ENCODE measurements at places on chromosomes 1 and 21. TPM values are rescaled to one million over a fixed set of nuclear protein-coding genes. Genes with fewer than 3 reads are reported as not detected.

GRCh38 chr1:232280910-232281309, 349.0 kb downstream of the SIPA1L2 start:
- no peak for DNase-seq

DNA sequence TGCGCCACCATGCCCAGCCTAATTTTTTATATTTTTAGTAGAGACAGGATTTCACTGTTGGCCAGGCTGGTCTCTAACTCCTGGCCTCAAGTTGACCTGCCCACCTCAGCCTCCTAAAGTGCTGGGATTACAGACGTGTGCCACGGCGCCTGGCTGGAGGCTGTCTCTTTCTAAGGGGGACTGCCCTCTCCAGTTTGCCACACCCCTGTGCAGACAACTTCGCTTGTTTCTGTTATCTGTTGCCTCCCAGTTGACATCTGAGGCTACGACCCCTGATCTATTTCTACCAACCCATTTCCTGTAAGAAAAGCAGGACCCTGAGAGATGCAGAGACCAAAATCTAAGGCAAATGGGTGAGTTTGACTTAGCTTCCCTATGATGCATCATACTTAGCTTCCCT, 24.0 kb upstream of the VASH2 start:
- DNase-seq, result no peak

GRCh38 chr1:213685992-213686582, 301.7 kb upstream of the PROX1 start:
- DNase-seq, result no peak

DNA sequence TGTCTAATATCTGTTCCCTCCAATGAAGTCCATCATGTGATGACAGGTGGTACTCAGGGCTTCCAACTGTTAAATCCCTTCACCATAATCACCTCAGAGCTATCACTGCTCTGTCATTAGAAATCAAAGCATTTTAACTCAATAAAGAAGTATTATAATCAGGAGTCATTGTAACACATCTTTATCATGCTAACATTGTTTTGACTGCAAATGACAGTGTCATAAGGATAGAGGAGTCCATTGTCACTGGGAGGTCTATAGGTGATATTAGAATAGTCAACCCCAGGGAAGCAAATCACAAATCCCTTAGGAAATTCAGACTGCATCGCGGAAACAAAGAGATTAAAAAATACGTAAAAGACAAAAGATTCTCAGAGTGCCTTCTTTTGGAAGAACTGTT, 30.8 kb downstream of the LRRC53 start:
- DNase-seq, result no peak

DNA sequence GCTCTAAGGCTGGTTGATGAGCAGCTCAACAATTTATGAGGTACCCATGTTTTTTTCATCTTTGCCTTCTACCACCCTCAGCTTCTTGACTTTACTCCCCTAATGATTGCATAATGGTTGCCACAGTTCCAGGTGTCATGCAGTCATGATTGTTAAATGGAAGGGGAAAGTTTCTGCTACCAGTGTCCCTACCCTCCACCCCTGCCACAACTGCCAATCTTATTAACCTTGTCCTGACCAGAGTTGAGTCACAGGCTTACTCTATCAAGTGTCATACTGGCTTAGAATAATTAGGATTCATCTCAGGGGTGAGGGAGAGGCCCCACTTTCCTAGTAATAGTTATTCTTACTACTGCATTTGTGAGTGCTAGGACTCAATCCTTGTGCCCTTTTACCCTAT, 7.9 kb upstream of the FUBP1 start:
- DNase-seq, result no peak

- no peak for DNase-seq
Measured at GRCh38 chr21:42530167-42530518, 16.5 kb downstream of the SLC37A1 start.

- no peak for DNase-seq
Measured at GRCh38 chr1:115332813-115333608, 5.0 kb downstream of the NGF start.

- no peak for DNase-seq
Measured at GRCh38 chr21:23977971-23978370, 1629.3 kb downstream of the MRPL39 start.

DNA sequence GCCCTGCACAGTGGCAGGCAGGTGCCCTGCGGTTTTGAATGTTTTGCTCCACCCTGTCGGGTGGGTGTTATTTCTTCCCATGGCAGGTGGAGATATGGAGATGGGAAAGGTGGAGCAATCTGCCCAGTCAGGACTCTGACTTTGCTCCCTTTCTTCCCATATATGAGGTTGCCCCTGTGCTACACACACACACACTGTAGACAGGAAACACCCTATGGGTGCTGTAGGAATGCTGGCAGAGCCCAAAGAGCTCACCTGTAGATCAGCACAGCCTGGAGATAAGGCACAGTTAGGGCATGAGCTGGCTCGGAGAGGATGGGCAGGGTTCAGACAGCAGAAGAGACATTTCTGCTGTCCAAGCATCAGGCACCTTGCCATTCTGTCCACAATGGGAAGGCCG, 246.0 kb upstream of the AJAP1 start:
- no peak for DNase-seq

The AURKAIP1 gene
- 78.1 TPM for polyA plus RNA-seq

The RNU1-2 gene
- polyA plus RNA-seq, result not detected

The TDRD5 gene
- 5.5 TPM for polyA plus RNA-seq

The PHLDA3 gene
- polyA plus RNA-seq, result 15.7 TPM

The PLA2G5 gene
- not detected for polyA plus RNA-seq

The TESK2 gene
- 8.4 TPM for polyA plus RNA-seq
